Activated T-helper 1 cell treated with anti-CD3 and anti-CD28 coated beads, Interleukin-2, amount 50 U/mL, for 16 hours (primary cell): ENCODE measurements at places on chromosomes 5 and 9.

DNA sequence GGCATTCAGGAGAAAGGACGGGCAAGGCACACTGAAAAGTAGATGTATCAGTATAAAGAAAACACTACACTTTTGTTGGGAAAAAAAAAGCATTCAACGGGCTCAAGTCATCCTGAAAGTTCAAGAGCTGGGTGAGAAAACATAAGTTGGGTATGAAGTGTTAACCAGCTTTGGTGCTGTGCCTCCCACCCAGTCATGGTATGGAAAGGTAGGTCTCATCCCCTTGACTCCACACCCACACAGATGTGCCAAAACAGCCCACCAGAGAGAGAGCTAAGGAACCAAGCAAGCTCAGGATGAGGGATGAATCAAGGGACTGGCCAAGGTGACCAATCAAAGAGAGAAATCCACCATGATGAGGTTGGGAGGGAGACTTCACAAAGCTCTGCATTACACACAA, 54.7 kb downstream of the ESM1 start:
- no peak for DNase-seq

DNA sequence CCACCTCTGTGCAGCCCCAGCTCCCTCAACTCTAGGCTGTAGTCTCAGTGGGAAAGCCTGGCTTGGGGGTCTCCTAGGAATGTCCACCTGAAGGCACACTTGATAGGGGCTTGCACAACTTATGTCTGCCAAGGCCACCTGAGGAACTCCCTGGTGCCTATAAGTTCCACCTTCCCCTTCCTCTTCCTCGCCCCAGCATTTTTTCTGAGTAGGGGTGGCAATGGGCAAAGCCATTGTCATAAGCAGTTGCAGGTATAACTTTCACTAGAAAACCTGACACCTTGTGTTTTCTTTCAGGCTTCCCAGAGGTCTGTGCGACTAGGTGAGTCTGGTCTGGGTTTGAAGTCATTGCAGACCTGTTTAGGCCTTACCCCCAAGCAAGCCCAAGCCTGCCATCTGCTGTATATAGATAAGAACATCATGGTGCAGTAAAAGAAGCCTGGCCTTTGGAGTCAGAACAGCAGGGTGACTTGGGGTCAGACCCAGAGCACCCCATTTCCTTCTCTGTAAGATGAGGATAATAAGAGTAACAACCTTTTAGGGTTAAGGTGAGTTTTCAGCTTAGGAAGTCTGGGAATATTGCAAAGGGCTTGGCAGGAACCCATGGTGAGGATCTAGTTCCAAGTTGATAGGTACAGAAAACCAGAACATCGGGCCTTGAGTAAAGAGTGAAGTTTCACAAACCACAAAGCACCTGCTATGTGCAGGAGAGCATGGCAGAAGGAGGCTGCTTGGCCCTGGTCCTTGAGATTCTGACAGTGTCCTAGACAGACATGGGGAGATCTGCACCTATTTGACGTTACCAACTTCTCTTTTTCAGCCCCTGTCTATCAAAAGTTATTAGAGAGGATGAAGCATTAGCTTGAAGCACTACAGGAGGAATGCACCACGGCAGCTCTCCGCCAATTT, 33.8 kb downstream of the TGFBI start:
- DNase-seq, result no peak

- DNase-seq, result no peak
Observed at GRCh38 chr9:23278561-23278960, 547.5 kb downstream of the ELAVL2 start.

DNA sequence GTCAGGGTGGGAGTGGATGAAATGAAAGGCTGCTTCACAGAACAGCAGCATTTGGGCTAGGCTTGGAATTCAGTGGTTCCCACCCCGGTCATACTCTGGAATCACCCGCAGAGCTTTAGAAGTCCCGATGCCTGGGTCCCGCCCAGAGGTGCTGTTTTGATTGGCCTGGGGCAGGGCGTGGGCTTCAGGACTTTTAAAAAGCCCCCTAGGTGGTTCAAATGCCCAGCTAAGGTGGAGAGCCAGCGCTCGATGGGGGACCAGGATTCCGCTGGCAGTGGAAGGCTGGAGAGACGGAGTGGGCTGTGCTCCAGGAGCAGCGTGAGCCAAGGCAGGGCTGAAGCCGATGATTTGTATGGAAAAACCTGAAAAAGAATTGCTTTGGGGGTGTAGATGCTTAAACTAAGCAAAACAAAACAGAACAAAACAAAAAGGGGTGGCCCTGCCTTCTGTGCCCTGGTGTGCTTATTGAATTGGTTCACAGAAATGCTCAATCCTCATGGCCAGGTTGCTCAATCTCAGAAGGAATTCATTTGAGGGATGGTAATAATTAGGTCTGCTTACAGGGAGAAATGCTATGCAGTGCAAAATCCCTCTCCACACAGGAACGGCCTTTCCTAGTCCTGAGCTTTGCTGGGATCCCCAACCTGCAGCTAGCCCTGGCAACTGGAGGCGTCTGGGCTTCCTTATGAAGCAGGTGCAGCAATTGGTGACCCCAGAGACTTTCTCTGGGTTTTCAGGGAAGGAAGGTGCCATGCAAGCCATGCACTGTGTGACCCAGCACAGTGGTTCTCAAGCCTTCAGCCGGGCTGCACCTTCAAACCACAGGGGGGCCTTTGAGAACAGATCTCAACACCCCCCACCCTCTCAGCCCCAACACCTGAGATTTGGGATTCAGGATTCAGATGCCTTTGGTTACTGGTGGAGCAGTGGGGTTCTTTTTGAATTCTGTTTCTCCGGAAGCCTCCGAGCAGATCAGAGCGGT, 174.0 kb upstream of the ZNF618 start:
- DNase-seq, result no peak

GRCh38 chr9:136721339-136722092, 9.1 kb downstream of the DIPK1B start:
- no peak for DNase-seq

DNA sequence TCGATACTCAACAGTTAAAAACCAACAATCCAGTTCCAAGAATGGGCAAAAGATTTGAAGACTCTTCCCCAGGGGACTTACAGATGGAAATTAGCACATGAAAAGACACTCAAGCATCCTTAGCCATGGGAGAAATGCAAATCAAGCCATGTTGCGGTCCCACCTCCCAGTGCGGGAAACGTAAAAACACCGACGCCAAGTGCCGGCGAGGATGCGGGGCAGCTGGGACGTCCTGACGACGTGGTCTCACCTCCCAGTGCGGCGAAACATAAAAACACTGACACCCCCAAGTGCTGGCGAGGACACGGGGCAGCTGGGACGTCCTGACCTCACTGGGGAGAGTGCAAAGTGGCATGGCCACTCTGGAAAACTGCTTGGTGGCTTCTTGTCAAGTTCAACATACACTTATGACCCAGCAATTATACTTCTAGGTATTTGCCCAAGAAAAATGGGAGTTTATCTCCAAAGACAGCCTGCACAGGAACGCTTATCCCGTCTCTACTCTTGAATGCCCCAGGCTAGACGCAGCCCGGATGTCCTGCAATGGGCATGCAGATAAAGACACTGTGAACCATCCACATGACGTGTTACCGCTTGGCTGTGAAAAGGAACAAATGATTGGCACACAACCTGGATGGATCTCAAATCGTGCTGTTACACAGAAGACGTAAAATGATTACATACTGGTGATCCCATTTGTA, 60.1 kb upstream of the UBAC1 start:
- DNase-seq, result no peak

GRCh38 chr9:37370968-37371563, 51.4 kb upstream of the GRHPR start:
- no peak for DNase-seq

DNA sequence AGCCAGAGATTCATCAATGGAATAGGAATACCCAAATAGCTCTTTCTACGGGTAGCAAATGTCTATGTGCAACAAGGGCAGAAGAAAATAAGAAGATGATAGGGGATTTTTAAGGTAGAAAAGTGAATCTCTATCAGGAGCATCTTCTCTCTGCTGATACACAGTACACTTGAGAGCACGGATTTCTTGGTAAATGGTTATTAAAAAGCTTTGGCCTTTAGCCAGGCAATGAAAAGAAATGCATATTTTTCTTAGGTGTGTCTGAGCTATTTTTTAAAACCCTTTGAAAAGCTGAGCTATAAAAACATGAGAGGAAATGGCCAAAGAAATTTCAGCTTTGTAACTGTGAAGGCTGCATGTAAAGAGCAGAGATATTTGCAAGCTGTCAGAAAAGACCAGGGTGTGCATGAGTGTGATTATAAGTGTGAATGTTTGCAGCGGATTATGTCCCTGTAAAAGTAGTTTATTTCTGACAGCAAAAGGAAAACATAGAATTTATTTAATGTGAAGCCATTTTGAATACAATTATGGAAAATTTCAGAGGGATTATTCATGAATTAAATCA, 487.1 kb upstream of the PIK3R1 start:
- DNase-seq, result no peak

- DNase-seq, result no peak
Observed at GRCh38 chr5:67005737-67006499, 190.7 kb downstream of the CD180 start.

DNA sequence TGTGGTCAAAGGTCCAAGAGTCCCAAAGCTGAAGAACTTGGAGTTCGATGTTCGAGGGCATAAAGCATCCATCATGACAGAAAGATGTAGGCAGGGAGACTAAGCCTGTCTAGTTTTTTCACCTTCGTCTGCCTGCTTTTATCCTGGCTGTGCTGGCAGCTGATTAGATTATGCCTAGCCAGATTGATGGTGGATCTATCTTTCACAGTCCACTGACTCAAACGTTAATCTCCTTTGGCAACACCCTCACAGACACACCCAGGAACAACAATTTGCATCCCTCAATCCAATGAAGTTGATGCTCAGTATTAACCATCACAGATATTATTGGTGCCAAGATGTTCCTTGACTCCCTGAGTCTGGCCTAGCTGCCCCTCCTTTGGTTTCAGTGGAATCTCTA, 530.8 kb upstream of the CLINT1 start:
- no peak for DNase-seq

- no peak for DNase-seq
Observed at GRCh38 chr9:34744295-34745221, 34.6 kb upstream of the CCL21 start.

DNA sequence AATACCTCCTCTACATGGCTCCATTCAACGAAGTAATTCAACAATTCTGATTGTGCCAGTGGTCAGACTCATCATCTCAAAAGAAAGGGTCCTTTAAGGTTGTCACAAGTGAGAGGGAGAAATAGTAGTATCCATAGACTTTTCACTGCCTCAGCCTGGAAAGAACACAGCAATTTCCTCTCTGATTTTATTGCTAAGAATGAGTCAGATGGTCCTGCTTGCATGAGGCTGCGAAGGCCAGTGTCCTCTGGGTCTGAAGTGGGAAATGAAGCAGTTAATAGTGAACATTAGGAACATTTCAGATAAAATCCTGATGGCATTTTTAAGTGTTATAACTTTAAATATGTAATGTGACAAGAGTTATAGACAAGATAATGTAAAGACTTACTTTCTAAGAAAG, 979.0 kb downstream of the EFNA5 start:
- DNase-seq, result no peak

DNA sequence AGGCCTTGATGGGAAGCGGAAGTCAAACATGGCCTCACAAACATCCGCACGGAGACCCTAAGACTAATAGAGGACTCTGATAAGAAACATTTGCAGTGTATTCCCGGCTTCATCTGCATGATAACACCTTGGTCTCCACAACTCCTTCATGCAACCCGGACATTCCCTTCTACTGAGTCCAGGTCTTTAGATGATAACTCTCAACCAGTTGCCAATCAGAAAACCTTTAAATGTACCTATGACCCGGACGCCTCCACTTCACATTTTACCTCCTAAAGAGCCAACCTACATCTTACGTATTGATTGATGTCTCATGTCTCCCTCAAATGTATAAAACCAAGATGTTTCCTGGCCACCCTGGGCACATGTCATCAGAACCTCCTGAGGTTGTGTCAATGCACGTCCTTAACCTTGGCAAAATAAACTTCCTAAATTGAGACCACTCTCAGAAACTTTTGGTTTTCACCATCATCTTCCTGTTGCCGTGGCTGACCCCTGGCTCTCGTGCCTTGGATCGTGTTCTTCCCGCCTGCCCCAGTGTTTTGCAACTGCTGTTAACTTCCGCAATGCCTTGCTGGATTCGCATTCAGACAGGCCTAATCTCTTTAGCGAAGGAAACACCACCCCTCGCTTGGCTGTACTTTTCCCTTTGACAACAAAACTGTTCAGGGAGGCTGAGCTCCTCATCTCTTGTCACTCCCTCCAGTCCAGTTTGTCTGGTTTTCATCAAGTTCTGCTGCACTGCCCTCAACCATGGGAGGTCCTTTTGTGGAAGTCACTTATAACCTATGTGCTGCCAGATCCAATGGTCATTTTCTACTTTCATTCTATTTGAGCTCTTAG, 1.1 kb upstream of the DAP start:
- DNase-seq, result no peak
